HFFc6 (cell line): ENCODE measurements at places on chromosomes 13 and 19. TPM values are rescaled to one million over a fixed set of nuclear protein-coding genes. Genes with fewer than 3 reads are reported as not detected.

- peak; percentile 89 for DNase-seq
These were observed 19.4 kb downstream of the ACTN4 start for GRCh38 chr19:38666663-38667511.

- no peak for DNase-seq
These were observed 13.3 kb upstream of the AKAP8L start for GRCh38 chr19:15432018-15432494.

GRCh38 chr13:114108141-114108761, 24.2 kb downstream of the RASA3 start:
- no peak for DNase-seq

DNA sequence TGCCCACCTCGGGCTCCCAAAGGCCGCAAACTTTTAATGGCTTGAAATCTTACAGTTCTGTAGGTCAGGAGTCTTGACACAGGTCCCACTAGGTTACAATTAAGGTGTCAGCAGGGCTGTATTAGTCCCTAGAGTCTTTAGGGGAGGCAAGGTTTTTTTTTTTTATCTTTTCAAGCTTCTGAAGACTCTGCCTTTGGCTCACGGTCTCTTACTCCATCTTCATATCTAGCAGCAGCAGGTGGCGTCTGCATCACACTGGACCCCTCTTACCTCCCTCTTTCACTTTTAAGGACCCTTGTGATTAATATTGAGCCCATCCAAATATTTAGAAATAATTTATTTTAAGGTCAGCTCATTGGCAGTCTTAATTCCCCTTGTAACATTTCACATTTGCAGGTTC, 11.6 kb downstream of the MIR17HG start:
- no peak for DNase-seq

GRCh38 chr13:37409756-37410155, 188.8 kb downstream of the POSTN start:
- DNase-seq = no peak

CILP2 gene
- total RNA-seq = 0.14 to 0.27 TPM (median 0.15 TPM) in 3 replicates

- DNase-seq = no peak
These were observed 110.6 kb upstream of the MIR17HG start for GRCh38 chr13:91236921-91237320.

DNA sequence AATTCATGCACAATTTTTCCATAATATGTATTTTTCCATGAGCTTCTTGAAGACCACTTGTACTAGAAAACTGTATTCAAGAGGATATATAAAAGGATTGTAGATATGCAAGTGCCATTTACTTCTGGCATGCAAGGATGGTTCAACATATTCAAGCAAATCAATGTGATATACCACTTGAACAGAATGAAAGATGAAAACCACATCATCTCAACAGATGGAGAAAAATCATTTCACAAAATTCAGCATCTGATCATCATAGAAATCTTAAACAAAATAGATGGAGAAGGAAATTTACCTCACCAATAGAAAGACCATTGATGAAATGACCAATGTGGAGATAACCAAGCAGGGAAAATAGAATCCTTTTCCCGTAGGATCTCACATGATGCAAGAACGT, 5.1 kb upstream of the ZNF816 start:
- DNase-seq = no peak

GRCh38 chr19:55315956-55316525, 9.1 kb downstream of the TMEM150B start:
- DNase-seq = no peak

GRCh38 chr13:104086210-104086609, 1020.0 kb upstream of the SLC10A2 start:
- no peak for DNase-seq

C1QTNF9 gene
- not detected in 2 replicates for total RNA-seq

DNA sequence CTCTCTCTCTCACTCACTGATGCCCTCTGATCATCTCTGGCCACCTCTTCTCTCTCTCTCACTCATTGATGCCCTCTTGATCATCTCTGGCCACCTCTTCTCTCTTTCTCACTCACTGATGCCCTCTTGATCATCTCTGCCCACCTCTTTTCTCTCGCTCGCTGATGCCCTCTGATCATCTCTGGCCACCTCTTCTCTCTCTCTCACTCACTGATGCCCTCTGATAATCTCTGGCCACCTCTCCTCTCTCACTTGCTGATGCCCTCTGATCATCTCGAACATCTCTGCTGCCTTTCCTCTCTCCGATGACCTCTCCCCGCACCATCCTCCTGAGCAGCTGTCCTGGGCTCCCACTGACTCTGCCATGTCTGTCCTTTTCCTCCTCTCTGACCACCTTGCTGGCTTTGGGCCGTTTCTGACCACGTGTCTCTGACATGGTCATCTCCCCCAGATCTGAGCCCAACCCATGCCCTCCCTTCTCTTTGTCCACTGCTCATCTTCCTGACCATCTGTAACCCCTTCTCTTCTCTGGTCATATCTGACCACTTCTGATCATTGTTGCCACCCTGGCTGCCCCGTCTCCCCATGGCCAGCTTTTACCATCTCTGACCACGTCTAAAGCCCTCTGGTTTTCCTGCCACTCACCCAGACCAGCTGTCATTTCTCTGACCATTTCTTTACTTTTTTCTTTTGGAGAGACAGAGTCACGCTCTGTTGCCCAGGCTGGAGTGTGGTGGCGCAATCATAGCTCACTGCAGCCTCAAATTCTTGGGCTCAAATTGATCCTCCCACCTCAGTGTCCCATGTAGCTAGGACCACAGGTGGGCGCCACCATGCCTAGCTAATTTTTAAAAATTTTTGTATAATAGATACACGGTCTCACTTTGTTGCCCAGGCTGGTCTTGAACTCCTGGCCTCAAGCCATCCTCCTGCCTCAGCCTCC, 2.4 kb downstream of the LRFN3 start:
- DNase-seq = no peak

ZNF98 gene
- total RNA-seq = not detected in 3 replicates

- no peak for DNase-seq
These were observed 251.2 kb upstream of the SPRY2 start for GRCh38 chr13:80591976-80592740.

DNA sequence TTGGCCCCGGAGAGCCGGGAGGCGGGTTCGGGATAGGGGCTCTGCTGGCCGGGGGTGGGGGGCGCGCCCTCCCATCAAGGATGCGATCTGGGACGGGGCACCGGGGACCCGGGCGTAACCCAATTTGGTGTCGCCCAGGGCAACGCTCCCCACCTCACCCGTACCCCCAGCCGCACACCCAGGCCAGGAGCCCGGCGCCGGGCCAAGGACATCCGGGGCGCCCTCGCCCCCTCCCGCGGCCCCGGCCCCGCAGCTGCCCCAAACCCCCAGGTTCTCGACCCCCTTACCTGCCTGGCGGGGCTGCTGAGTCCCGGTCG, 525 bp downstream of the SHANK1 start:
- no peak for DNase-seq

GRCh38 chr19:8158411-8159074, 9.2 kb upstream of the FBN3 start:
- peak; percentile 61 for DNase-seq

- no peak for DNase-seq
These were observed 187.5 kb downstream of the GPC6 start for GRCh38 chr13:93413972-93414717.

GRCh38 chr19:1944088-1944915, 3.3 kb downstream of the CSNK1G2 start:
- no peak for DNase-seq

DNA sequence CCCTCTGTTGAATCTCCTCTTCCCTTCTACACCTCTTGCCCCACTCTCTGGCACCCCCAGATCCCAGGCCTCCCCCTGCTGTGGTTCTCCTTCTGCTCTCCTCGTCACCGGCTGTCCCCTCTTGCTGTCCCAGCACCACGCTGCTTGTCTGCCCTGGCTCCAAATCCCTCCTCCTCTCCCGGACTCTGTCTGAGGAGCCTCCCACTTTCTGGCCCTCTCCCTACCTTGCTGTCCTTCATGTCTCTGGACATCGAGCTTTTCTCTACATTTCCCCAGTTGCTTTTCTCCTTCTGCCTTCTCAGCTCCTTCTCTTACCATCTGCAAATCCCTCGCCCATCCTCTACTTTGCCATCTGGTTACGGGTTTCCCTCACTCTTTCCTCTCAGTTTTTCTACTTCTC, 1.2 kb downstream of the ZNF347 start:
- DNase-seq = no peak

- no peak for DNase-seq
These were observed 10.7 kb upstream of the MCF2L start for GRCh38 chr13:112958127-112958989.

BEST2 gene
- 0.09 TPM in 1 of 3 replicates, not detected in the others for total RNA-seq

GRCh38 chr13:39586151-39586550, 16.8 kb downstream of the LHFPL6 start:
- no peak for DNase-seq

WASF3 gene
- total RNA-seq = 26.8 to 30.2 TPM (median 30.0 TPM) in 3 replicates

- no peak for DNase-seq
These were observed 17.1 kb downstream of the GPATCH1 start for GRCh38 chr19:33098055-33098534.

ZNF8 gene
- total RNA-seq = 3.4 and 4.2 TPM in 2 replicates

ATCAY gene
- not detected in 3 replicates for total RNA-seq

- no peak for DNase-seq
These were observed 87.1 kb downstream of the TEX29 start for GRCh38 chr13:111407381-111408131.

GRCh38 chr19:43300206-43300605, 30.9 kb upstream of the PSG9 start:
- no peak for DNase-seq

DNA sequence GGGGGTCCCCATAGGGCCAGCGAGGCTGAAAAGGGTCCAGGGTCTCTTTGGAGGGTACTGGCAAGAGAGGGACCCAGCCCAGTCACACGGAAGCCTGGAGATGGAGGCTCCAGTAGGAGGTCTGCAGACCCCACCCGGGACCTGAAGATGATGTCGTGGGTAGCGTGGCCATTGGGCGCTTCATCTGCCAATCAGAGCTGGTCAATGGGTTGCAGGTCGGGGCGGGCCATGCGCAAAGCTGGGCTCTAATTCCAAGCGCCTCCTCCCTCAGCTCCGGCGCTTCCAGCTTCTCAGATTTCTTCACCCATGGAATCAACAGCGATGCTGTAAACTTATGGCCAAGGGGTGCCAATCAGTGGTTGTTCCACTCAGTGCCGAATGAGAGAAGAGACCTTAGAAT, 10.9 kb downstream of the SIGLEC12 start:
- DNase-seq = no peak

GRCh38 chr13:38024431-38024830, 154.9 kb upstream of the TRPC4 start:
- no peak for DNase-seq

ERICH4 gene
- total RNA-seq = not detected in 3 replicates

DNA sequence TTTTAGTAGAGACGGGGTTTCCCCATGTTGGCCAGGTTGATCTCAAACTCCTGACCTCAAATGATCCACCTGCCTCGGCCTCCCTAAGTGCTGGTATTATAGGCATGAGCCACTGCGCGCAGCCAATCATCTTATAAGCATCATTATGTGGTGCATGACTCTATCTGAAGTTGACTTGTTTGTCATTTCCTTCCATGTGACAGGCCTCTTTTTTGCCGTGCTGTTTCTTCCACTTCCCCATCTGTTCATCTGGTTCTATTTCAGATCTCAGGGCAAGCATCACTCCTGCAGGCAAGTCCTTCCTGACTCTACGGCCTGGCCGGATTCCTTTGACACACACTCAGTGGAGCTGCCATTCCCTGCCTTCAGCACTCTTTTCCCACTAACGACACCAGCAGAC, 15.2 kb downstream of the COL5A3 start:
- DNase-seq = no peak

GRCh38 chr19:13063461-13064091, 39.1 kb downstream of the LYL1 start:
- DNase-seq = no peak

CYP2F1 gene
- total RNA-seq = not detected in 3 replicates

GRCh38 chr19:49335071-49335783, at the start of gene CD37:
Gene CD37 (plus strand): TSS chr19:49335406. CDS start chr19:49335541, 135 bp downstream.
- no peak for DNase-seq

- DNase-seq = no peak
These were observed 2.3 kb downstream of the ZNF414 start for GRCh38 chr19:8511573-8512101.

GPR12 gene
- total RNA-seq = not detected in 3 replicates

TIMM50 gene
- 91.7 to 103 TPM (median 96.1 TPM) in 3 replicates for total RNA-seq

DNA sequence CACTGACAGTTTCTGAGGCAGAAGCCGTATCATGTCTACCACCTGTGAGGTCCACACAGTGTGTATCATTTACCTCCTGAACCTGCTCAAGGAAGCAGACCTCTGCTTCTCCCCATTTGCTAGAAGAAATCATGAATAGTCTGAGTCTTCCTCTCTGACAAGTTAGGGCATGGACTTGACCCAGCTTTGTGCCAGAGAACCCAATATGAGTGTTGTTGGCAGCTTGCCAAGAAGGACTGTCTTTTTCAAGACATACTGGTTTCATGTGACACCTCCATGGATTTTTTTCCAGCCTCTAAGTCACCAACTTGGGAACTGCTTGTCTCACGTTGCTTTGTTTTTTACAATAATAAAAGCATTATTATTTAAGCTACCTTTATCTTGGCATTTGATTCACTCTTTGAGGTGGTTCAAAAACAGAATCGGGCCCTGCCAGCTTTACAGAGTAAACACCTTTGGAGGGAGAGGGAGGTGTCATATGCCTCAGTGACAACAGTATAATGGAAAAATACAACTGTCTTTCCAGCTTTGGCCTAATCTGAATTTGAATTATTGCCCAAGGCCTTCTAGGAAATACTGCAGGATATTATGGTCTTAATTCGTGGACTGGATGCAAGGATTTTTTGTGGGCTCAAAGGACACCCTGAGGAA, 9.6 kb downstream of the ZNF211 start:
- no peak for DNase-seq

DNA sequence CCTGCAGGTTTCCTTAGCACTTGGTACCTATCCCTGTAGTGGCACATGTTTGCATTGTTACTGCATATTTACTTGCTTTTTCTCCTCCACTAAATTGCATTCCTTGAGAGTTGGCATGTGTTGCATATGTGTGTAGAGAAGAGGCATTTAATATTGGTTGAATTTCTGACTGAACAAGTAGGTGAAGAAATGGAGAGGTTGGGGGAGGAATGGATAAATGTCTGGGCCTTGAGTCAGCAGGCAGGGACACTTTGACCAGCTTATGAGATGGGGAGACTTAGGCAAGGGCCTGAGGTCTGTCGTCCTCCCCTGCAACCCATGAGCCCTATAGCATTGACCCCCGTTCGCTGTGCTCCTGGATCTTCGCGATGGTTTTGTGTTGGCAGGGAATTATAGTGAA, 2.0 kb upstream of the GPR18 start:
- no peak for DNase-seq

SIGLEC8 gene
- not detected in 3 replicates for total RNA-seq
